Left ventricle myocardium superior (tissue), 1 donor: ENCODE measurements at places on chromosomes 12 and 14.

DNA sequence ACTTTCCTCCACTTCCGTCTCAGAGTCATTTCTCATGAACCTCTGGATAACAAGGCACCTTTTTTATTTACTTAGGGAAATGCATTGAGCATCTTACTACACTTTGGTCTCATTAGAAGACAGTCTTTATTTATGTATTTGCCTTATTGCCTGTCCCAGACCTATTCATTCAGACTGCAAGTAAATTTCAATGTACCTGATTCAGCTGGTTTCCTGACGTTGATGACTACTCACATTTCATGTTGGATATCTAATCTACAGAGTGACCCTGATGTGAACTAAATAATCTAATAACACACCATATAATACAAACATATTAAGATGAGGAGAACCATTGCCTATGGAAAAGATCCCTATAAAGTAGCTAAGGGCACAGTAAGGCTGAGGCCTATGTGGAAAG lies 267.7 kb downstream of the SLC6A15 start:
- DNase-seq: no peak

DNA sequence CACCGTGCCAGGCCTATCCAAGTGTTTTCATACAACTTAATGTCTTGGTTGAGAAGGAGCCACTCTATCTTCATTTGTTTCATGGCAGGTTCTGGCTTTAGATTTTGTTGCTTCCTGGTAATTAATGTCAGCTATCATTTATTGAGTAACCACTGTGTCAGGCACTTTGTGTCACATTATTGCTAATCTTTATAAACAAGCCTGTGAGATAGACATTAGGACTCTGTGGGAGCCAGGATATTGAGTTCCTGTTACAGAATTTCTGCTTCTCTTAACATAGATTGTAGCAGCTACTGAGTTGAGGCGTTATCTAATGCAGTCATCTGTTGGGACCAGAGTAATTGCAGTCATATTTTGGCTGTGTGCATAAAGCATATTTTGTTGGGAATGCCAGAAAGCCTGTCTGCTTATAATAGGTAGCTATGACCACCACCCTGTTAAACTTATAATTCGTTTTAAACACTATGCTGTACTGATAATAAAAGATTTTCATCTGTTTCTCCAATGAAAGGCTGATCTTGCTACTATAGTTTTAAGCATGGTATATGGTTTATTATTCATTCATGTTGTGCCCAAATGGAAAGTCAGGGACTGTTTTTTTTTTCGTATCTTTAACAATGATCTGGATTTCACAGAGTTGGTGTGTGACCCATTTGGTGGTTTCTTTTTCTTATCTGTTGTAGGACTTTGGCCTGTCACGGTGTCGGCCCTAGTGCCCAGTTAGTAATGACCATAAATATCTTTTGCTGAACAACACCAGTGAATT lies 432.6 kb downstream of the PCNX1 start:
- DNase-seq: no peak

GRCh38 chr12:76220980-76221379 lies 127.2 kb downstream of the BBS10 start:
- no peak for DNase-seq

GRCh38 chr12:95197636-95198035 lies 19.6 kb downstream of the FGD6 start:
- no peak for DNase-seq

DNA sequence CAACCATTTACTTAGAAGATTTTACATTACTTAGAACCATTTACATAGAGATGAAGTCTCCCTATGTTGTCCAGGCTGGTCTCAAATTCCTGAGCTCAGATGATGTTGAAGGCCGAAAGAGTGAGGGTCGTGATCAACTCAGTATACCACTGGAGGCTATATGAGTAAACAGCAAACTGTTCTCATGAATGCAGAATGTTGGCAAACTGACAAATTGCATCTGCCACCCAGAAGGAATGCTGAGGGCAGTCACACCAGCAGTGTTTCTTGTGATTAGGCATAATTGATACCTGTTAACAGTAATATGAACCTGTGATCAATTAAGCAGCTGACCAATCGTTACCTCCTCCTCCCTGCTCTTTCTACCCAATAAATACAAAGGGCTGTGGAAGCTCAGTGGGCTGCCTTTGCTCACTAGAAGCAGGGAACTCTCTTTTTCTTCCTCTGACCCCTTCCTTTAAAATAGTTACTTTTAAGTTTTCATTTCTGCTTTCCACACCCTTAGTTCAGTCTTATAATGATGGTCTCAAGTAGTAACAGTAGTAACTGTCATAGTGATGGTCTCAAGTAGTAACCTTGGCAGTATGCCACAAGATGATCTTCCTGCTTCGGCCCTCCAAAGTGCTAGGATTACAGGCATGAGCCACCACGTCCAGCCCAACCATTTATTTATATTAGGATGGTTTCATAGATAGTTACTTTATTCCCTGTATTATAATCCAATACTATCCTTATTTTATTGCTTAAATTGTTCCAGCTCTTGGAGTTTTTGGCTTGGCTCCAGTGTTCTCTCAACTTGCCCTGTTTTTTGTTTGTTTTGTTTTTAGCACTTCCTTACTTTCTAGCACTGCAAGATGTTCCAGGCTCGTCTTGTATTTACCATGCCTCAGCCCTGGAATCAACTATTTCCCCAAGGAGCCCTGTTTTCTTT lies 25.8 kb downstream of the LIMA1 start:
- DNase-seq: no peak

DNA sequence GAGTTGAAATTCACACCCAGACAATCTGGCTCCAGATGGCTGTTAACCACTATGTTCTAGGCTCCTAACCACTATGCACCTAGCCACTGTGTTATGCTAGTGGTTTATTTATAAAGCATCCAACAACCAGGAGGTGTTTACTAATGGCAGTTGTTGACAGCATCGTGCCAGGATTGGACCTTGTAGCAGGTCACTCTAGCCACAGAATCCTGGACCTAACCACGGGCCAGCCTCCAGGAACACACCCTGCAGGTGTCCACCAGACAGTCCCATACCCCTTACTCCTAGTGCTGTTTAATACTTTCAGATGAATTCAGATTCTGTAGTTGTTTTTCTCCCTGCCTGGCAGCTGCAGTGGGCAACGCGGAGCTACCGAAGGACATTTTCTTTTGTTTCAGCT lies 109.4 kb upstream of the MYL2 start:
- DNase-seq: no peak

DNA sequence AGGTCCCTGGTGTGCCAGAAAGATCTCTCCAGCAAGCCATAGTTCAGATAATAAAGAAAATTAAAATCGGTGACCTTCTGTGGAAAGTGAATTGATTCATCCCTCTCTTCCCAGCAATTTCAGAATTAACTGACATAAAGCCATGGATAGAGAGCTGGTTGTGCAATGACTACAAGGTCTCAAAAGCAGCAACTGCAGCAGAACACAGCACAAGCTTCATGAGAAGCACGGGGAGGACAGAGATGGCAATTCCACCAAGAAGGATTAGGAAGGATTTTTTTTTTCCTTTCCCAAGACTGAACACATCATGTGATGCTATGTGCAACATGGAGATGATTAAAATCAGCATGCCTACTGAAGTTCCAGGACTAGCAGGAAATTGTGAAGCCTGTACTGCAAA lies 154.9 kb upstream of the PLEKHG7 start:
- DNase-seq: no peak

- peak; percentile 32 for DNase-seq
Measured at GRCh38 chr12:92503029-92503931, 199.5 kb upstream of the PLEKHG7 start.

DNA sequence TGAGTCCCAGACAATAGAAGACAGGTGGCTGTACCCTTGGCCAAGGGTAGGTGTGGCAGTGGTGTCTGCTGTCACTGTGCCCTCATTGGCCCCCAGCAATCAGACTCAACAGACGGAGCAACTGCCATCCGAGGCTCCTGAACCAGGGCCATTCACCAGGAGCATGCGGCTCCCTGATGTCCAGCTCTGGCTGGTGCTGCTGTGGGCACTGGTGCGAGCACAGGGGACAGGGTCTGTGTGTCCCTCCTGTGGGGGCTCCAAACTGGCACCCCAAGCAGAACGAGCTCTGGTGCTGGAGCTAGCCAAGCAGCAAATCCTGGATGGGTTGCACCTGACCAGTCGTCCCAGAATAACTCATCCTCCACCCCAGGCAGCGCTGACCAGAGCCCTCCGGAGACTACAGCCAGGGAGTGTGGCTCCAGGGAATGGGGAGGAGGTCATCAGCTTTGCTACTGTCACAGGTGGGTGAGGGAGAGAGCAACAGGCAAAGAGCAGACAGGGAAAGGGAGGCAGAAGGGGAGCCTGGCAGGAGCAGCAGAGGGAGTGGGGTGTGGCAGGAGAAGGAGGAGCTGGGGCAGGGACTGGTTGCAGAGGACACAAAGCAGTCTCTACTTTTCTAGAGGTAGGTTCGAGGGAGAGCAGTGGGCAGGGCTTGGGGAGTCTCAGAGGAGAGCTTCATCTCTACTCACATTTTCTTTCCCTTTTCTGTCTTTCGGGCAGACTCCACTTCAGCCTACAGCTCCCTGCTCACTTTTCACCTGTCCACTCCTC lies 452 bp downstream of the INHBE start:
- no peak for DNase-seq

- DNase-seq: peak; percentile 46
Measured at GRCh38 chr12:2794191-2794735, 507 bp upstream of the FKBP4 start.
